ENCODE measurements at places on chromosomes 2 and 18. TPM values are rescaled to one million over a fixed set of nuclear protein-coding genes. Genes with fewer than 3 reads are reported as not detected.

DNA sequence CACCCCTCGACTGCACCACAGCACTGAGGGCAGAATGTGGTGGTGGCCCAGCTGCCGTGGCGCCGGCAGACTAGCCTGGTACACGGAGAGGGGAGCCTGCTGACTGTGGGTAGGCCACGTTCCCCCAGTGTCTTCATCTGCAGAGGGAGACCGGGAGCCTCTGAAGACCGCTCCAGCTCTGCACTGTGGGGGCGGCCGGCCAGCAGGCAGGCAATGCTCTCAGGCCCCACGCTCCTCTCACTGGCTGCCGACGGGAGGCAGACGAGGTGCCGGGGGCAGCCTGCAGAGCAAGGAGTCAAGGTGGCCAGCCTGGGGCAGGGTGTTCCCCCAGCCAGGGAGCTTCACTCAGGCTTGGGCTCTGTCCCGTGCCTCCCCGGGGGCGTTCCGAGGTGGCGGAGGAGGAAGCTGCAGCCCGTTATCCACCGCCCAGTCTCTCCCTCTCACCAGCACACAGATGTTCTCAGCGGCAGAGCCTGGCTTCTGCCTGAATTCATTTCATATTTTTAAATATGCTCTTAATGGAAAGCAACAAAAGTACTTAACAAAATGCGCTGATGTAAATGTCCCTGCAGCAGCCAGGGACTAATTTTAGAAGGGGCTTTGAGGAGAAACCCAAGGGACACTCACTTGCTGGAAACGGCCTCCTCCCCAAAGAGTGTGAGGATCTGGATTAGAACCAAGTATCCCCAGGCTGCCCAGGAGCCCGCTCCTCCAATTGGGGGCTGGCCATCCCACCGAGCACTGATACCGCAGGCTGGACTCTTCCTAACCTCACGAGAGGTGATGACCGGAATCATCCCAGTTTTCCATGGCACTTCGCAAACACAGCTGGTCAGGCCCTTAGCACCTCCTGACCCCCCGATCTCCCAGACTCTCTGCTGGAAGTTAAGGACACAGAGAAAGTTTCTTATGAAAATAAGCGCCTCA is 87.8 kb downstream of the HDAC4 start:
- peak; percentile 7 for DNase-seq

- no peak for DNase-seq
These were observed 61.2 kb upstream of the SLC39A10 start for GRCh38 chr2:195595825-195596224.

DNA sequence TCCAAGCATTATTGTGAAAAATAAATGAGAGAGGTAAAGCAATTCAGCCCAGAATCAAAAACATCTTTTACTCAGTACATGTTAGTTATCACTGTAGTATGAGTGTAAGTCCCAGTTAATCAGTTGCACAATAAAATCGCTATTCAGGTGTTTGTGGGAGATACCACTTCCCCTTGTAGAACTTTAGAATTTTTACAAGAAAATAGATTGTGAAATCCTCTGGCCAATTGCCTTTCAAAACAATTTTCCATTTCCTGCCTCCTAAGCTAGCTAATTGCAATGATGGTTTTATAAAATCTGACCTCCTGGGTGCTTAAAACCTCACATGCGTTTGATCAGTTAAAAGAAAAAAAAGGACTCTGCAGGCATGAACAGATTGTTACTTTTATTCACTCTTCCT is 332.5 kb downstream of the PID1 start:
- DNase-seq, result no peak

DNA sequence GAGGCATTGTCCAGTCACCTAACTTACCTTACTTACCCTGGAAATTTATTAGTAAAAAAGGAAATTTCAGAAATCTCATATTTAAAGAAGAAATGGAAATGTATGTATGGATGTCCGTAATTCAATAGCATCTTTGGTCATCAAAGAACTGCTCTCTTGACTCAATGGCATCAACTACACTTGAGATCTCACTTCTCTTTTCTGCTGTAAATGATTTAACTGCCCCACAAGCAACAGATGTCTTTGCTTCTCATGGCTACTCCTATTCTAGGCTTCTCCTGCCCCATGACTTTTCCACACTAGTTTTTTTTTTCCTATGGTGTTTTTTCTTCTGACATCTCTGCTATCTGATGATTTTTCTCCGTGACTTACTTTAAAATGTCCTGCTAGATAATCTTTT is 34.0 kb upstream of the ERMN start:
- DNase-seq, result no peak

DNA sequence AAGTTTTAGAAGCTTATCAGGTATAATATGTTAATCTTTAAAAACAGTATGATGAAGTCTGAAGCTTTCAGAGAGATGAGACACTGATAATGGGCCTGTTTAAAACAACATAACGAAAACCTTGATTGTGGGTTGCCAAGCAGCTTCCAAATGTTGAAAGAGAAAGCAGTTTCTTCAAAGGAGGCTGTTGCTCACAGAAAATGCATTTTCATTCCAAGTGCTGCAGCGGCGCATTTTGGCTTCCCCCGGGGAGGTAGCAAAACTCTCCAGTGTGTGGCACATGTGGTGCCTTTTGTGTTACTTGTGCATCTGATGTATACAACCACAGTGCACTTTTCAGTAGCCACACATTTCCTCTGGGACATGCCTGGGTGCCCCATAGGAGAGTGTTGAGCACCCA is 66.1 kb downstream of the TMEFF2 start:
- DNase-seq, result no peak

DNA sequence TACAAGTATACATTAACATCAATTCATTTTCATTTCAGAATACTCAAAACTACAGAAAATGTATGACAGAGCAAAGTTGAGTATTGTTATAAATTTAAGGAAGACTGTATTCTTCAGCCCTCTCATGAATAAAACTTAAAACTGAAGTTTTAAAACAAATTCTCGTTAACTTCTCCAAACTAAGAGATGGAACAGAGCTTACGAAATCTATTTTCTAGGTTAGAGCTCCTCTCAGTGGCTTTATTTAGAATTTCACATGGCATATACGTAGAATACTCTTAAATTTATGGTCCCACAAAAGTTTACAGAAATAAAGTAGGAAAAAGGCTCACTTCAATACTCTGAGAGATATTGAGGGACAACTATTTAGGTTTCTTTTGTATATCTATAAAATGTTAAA is 612.1 kb downstream of the KCNJ3 start:
- no peak for DNase-seq

DNA sequence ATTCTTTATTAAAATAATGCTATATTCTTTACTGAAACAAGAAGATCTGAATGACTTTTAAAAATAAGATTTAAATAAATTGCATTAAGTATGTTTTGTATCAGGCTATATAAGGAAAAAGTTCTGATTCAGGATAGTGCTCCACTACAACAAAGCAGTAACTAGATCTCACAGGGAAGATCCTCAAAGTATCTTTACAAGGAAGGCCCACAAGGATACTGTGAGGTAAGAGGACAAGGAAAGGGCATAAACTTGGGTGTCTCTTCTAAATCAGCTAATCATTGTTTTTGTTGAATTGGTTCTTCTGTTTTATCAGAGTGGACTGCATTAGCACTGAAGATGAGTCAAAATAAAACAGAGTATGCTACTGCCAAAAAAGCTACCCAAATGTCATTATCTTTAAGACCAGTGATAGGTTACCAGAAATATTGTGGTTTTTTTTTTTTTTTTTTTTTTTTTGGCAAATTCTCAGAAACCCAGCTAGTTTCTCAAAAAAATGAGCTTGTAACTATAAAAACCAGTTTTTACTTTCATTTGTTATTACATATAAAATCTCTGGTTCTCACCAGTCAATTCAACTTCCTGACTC is 160.9 kb downstream of the BAZ2B start:
- DNase-seq, result no peak

DNA sequence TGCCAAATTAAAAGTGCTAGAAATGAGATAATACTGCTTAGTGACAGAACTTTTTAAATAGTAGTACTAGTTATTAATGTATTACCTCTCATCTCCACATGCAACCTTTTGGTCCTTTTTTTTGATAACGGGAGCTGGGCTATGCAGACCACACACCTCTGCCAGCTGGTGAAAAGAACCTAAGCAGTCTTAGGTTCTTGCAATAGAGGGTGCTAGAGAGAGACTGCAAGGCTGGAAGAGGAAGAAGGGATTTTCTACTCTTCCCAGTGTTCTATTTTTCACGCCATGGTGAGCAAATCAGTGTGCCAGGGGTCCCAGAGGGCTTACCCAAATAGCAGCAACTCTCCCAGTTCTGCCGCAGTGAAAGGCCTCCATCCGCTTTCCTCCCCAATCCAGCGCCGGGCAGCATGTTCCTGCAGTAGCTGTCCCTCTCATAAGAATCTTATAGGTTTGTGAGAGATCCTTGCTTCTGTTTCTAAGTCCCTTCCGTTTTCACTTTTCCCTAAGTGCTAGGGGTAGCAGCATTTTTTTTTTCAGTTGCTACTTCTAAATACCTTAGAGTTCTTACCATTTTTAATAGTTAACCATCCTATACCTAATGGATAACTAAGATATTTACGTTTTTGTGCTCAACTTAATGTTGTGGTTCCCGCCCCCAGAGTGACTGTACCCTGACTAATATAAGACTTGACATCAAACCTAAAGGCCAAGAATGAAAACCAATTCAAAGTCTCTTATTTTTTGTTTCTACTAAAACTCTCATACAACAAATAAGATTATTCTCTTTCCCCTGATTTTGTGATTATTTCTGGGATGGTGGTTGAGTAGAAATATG is 69.4 kb upstream of the UBE2E3 start:
- DNase-seq, result no peak

KCNG3 gene
- 0.16 TPM for total RNA-seq

Data from progenitor cell of endocrine pancreas (in vitro differentiated cells).